ENCODE measurements at places on chromosomes 6 and 20.

- no peak for DNase-seq
Measured at GRCh38 chr6:109093732-109094415, 772 bp downstream of the SESN1 start.

DNA sequence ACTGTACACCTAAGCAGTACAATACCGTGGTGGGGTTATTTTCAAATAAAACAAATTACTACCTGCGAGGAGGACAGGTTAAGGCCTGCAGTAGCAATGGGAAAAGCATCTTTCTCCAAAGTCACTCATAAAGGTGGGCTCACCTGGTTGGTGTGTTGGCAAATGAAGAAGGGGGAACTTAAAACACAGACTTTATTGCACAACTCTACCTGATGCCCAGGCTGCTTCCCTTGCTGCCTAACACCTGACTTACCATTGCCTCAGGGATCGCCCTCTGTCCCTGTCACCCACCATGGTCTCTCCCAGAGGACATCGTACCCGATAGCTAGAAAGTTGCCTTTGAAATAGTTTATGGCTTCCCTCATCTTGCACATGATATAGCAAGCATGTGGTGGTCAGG, 53.6 kb downstream of the GNAS start:
- DNase-seq = no peak

GRCh38 chr20:18728165-18728869, 85.3 kb upstream of the SCP2D1 start:
- no peak for DNase-seq

DNA sequence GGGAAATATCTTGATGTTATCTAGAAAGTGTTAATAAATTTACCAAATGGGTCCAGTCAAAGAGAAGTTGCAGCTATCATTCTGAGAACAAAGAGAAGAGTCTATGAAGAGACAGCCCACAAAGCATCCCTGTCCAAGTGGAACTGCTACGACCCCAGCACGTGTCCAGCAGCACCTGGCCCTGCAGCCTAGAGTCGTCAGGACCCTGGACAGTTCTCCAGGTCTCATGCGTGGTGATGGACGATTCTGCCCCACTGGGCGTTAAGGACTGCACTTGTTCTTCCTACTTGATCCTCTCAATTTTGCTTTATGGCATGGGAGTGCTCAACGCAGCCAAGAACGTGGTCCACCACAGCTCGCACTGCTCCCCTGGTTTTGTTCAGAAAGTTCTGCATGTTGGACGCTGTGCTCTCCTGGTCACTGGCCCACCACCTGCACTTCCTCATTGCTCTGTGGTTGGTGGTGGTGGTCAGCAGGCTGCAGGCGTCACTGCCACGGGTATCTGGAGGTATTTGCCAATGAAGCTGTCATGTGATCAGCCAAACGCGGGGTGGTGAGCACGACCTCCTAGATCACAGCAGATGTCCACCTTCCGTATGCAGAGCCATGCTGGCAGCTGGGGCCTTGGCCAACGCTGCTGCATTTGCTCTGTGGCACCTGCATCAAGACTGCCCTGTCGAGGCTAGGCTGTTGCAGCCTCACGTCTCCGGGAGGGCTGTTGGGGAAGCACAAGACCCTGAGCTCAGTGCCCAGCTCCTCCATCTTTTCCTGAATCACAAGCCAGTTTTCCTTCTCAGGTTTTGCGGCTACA, 356.4 kb downstream of the CDH4 start:
- DNase-seq = no peak

DNA sequence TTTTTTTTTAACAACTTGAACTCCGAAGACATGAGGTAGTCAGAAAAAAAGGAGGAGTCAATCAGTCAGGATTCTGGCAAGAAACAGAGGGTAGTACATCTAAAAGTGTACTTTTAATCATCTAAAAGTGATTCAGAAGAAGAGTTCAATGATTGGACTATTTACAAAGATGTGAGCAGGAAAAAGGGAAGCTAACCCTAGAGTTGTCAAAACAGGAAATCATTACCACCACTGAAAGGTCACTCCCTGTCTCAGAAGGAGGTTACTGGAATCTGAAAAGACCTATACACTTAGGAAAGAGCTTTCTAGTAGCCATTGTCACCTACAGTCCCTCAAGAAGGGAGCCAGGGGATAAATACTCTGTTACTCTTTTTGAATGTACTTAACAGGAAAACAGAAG, 16.7 kb upstream of the LMBRD1 start:
- no peak for DNase-seq

GRCh38 chr6:25756382-25757363, 2.1 kb downstream of the SLC17A4 start:
- no peak for DNase-seq

GRCh38 chr6:138986578-138986977, 1.5 kb downstream of the REPS1 start:
- no peak for DNase-seq

DNA sequence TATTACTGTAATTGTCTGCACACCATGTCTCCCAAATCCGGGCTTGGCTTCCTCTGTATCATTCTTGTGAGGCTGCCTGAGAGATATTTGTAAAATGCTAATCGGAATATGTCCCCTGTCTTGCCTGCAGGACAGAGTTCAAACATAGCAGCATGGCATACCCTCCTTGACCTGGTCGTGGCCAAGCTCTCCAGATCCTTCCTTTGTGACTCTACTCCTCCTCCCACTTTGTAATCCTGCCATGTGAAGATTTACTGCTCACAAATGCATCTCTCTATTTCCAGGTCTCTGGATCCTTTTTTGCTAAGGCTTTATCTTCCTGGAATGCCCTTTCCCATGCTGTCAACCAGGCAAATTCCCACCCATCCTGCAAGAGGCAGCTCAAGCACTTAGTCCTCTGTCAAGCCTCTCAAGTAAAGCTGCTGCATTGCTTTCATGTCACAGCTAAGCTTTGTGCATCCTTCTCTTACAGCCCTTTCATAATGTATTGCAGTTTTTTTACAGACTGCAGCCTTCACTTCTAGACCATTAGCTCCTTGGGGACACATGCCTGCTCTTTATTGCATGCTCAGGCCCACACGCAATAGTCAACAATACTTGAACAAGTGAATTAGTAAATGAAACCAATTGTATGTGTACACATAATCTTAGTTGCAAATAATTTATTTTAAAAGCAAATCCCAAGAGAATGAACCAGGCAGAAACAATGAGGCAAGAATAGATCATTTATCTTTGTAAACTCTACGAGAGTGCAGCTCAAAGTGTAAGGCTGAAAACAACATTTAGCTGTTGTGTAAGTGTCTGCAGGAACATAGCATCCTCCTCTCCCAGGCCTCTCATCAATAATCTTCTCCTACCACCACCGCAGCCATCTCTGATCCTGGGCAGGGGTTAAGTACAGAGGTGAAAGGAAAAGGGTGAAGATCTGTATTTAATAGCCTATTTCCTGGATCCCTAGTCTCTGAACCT, 45.8 kb downstream of the HIVEP2 start:
- DNase-seq = no peak

- peak; percentile 50 for DNase-seq
Measured at GRCh38 chr20:39264506-39265172, 302.5 kb downstream of the DHX35 start.

- no peak for DNase-seq
Measured at GRCh38 chr6:157597461-157598312, 216.7 kb downstream of the ZDHHC14 start.

GRCh38 chr20:5136096-5136495, 9.3 kb downstream of the CDS2 start:
- no peak for DNase-seq

DNA sequence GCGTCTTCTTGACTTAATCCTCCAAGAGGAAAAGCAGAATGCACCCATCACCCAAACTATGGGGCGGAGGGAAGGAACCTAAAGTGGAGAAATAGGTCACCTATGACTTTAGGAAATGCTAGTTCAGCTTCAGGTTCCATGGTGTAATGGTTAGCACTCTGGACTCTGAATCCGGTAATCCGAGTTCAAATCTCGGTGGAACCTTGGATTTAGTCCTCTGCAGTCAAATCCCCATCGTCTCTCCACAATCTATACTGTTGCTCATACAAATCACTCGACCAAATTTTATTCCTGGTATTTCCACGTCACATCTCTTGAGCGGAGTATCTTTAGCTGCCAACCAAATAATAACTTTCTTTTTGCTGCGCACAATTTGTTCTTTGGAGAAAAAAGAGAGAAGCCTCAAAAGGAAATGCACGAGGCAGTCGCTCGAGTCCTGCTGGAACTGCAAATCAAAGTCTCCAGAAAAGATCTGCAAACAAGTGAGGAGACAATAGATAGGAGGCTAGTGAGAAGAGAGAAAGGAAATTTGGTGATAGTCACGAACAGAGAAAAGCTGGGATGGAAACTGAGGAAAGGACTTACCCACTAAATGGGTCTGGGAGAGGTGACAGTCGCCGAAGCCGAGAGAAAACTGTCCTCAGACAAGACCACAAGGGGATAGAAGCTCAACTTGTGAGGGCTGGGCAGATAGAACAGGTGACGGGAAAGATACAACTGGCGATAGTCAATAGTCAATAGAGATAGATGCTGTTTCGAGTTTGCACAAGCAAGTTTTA, 16.6 kb downstream of the POM121L2 start:
- DNase-seq = no peak

DNA sequence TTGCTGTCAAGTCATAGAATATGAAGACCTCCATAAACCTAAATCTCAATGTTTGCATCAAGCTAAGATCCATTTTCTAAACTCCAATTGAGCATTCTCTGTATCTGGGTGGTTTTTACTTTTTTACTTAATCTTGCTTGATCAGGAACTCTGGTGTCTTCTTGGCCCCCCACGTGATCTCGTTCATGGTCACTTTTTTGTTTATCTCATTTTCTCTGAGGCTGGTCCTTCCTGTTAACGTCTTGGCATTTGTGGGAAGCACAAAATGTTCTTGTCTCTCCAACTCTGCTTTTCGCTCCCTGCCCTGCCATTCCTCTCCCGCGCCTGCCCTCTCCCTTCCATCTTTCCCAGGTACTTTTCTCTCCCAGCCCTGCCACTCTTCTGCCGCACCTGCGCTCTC, 14.0 kb upstream of the MAPRE1 start:
- DNase-seq = no peak

DNA sequence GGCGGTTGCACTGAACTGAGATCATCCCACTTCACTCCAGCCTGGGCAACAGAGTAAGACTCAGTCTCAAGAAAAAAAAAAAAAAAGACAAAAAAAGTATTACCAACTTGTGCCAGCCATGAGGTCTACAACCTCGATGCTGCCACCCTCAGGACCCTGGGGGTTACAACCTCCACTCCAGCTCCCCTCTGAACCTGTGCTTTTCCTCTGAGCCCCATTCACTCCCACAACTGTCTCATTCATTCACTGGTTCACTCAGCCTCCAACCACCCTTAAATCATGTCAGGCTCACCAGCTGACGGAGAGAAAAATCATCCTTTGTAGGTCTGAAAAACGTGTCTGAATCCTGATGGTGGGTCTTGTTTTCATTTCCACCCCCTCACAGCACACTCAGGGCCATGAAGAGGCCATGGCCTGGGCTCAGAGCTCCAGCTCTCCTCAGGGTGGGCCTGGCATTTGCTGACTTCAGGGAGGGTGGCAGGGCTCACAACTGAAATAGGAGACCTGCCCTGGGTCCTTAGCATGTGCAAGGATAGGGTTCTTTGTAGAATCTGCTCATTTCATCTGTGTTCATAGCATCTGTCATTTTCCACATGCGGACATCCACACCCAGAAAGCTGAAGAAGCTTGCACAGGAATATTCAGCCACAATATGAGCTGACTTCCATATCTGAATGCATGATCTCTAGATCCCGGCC, 1.9 kb upstream of the ULBP1 start:
- no peak for DNase-seq

GRCh38 chr20:36175016-36175415, 20.5 kb downstream of the EPB41L1 start:
- no peak for DNase-seq

GRCh38 chr6:15184441-15184861, 61.4 kb upstream of the JARID2 start:
- DNase-seq = no peak

DNA sequence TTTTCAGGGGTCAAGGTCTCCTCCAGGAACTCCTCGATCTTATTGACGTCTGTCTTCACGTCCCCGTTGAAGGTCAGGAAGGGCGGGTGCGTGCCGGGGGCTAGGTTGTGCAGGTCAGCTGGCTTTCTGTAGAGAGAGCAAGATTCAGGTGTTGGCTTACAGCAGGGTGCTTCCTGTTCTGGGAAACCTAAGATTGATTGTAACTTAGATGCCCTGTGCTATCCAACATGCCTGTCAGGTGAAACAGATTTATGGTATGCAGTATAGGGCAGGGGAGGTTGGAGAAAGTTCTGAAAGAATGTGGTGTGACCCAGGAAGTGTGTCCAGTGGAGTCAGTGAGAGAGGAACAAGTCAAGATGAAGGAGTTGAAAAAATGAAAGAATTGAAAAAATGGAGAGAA, 66.4 kb downstream of the CLIC5 start:
- DNase-seq = no peak

DNA sequence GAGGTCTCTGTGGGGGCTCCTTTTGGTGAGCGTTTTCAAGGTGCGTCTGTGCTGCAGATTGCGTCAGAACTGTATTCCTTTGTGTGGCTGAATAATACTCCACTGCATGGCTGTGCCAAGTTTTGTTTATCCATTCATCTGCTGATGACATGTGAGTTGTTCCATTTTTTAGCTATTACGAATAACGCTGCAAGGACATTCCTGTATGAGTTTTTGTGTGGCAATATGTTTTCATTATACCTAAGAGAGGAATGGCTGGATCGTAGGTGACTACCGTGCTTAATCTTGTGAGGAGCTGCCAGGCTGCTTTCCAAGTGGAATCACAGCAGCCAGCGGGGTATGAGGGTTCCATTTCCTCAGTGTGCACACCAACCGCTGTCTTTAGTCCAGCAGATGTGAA, 1.1 kb upstream of the DACT2 start:
- DNase-seq = no peak

- DNase-seq = no peak
Measured at GRCh38 chr6:42251911-42252637, 34.4 kb upstream of the MRPS10 start.

DNA sequence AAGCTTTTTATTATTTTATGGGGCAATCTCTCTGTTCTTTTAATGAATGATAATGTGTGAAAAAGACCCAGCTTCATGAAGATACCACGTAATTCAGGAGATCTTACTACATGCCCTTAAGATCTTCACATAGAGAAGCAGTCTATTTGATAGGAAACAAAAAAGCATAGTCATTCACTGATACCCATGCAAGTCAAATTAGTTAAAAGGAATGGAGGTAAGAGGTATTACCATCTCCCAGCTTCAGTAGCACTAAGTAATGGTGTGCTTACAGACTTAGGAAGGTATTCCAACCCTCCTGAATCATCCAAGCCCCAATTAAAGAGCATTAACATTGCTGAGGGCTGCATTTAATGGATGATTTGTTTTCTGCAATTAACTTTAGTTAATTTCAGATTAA, 364.7 kb downstream of the SYNE1 start:
- DNase-seq = no peak
